RPMI7951 (cell line): ENCODE measurements at places on chromosomes 2 and 18. TPM values are rescaled to one million over a fixed set of nuclear protein-coding genes. Genes with fewer than 3 reads are reported as not detected.

GCA gene
- total RNA-seq, result 16.3 and 21.5 TPM in 2 replicates

IFIH1 gene
- total RNA-seq, result 13.0 and 13.1 TPM in 2 replicates

DPP10 gene
- not detected in 2 replicates for total RNA-seq

ALPP gene
- total RNA-seq, result not detected in 2 replicates

UPP2 gene
- not detected in 2 replicates for total RNA-seq

TMEM18 gene
- total RNA-seq, result 26.6 and 37.8 TPM in 2 replicates

COPS9 gene
- total RNA-seq, result 400 and 466 TPM in 2 replicates

LGALSL gene
- under 0.01 and 0.20 TPM in 2 replicates for total RNA-seq

AMER3 gene
- total RNA-seq, result not detected in 2 replicates

PLCL1 gene
- total RNA-seq, result 0.12 TPM in 1 of 2 replicates, not detected in the other

LAMA1 gene
- total RNA-seq, result 0.98 and 1.2 TPM in 2 replicates

LHCGR gene
- total RNA-seq, result not detected in 2 replicates

SULT1C4 gene
- not detected in 2 replicates for total RNA-seq
